Stimulated activated CD8-positive, alpha-beta memory T cell treated with anti-CD3 and anti-CD28 coated beads, Interleukin-2, amount 100 ng/mL, for 1 hour (primary cell): ENCODE measurements at places on chromosomes 6 and 20.

GRCh38 chr6:146896960-146897701 lies 298.4 kb downstream of the ADGB start:
- no peak for DNase-seq

- no peak for DNase-seq
These were observed 441.9 kb downstream of the CD109 start for GRCh38 chr6:74137911-74138310.

DNA sequence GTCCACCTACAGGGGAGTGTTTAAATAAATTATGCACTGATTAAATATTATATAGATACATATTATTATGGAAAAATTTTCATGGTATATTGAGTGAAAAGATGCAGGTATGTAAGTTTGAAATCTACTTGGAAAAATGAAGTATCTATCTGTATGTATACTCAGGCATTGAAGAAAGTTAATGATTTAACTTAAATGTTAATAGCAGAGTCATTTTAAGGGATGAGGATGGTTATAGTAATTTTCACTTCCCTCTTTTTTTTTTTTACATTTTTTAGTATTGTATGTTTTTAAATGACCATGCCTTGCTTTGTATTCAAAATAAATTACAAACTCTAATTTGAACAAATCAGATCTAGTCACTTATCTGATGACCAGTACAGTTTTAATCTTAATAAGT lies 43.2 kb upstream of the NOTCH4 start:
- DNase-seq = no peak

DNA sequence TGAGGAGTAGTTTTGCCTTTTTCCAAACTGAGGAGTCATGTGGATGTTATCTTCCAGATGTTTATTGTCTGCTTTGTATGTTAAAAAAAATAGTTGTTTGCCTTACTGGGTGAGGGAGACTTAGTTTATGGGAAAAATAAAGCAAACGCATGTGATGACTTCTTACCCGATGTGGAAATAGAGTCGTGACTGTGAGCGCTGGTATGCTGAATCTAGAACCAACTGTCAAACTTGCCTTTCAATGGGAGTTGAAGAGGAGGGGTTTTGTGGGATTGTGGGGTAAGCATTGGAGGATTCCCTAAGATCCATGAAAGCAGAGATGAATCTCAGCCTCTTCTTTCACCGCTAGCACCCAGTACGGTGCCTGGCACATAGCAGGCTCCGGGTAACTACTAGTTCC lies 5.3 kb downstream of the DCBLD1 start:
- DNase-seq = no peak

DNA sequence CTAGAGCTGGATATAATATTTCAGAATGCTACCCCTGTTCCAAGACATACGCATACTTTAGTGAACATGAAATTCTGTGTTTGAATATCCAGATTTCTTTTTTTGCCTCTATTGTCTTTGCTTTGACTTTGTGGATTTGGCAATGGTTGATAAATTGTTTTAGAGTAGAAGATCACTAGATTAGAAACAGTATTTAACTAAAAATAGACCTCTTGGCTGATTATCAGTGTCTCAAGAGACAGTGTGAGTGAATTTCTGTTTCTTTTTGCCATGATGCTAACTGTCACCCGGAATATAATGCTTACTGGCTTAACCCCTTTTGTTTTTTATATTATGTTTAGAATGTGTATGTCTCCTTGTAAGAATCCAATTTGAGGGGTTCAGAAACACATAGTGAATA lies 102.5 kb downstream of the PLCB1 start:
- DNase-seq = no peak

- DNase-seq = no peak
These were observed 3.1 kb downstream of the BICRAL start for GRCh38 chr6:42784717-42785498.

- no peak for DNase-seq
These were observed 39.7 kb downstream of the TAF4 start for GRCh38 chr20:62025832-62026563.

DNA sequence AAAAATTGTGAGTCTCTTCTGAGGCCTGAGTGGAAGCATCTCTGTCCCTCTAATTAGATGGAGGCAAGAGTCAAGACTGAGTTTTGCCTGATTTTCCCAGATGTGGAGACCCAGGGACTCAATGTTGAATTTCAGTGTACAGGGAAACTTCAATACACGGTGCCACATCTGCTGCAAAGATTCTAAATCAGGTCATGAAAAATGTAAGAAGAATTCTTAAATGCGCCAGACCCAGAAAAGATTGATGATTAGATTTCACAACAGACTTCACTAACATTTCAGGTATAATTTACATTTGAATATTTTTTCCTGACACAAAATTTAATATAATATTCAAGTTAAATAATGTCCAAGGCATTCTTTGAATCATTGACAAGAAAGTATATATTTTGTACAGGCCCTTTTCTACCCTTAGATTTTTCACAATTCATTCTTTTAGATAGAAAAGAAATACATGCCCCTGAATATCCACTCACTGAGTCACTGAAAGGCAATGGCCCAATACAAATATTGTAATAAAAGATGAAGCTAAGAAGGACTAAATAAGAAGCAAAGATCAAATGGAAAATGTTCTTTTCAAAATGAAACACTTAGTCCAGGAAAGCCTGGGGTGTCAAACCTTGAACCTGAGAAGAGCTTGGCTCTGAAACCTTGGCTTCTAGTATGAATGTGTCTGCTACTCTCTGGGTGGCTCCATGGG lies 18.2 kb upstream of the HDGFL1 start:
- DNase-seq = no peak
